NK-92 treated with Interleukin-12 subunit alpha and Interleukin-12 subunit beta, amount 100 ng/mL, for 24 hours (cell line): ENCODE measurements at places on chromosomes 2 and 18.

- peak; percentile 33 for DNase-seq
These were observed 35.1 kb upstream of the SLC14A1 start for GRCh38 chr18:45688833-45689232.

DNA sequence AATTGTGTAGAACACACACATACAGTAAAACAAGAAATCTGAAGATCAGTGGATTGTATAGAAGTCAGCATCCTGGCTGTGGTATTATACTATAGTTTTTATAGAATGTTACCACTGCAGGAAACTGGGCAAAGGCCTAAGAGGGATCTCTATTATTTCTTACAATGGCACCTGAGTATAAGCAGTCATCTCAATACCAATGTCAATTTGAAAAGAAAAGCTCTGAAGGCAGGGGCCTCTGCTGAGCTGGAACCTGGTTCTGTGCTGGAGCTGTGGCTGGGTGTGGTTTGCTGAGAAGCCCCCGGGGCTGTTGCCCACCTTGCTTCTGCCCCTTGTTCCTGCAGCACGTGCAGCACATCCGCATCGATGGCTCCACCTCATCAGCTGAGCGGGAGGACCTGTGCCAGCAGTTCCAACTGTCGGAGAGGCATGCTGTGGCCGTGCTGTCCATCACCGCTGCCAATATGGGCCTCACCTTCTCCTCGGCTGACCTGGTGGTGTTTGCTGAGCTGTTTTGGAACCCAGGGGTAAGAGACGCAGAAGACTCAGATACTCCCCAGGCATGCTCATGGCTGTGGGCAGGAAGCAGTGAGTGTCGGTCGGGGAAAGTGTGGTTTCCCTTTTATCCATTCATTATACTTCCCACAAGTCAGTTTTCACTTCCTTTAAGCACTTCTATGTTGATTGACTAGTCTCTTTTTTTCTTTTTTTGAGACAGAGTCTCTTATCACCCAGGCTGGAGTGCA lies 23.5 kb upstream of the RPL37A start:
- no peak for DNase-seq

GRCh38 chr2:64626963-64627760 lies 26.6 kb downstream of the SERTAD2 start:
- DNase-seq, result no peak

DNA sequence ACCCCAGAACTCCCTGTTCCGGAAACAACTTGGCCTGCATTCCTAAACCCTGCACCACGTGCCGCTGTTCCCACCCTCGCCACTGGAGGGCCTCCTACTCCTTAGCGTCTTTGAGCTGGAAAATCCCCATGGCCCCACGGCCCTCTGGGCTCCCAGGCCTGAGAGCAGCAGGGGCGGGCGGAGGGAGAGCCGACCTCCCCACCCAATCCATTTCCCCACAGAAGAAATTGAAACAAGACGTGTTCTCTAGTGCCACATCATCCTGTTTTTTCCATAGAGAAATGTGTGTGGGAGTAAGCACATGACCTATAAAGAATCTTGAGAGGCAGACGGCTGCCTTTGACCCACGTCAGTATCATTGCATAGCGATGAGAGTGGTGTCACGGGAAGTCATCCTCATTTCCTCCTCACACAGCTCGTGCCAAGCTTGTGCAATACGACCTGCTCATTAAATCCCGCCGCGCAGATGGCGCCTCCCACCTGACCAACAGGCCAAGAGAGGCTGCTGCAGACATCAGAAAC lies 79.2 kb downstream of the LAMA1 start:
- DNase-seq, result no peak

DNA sequence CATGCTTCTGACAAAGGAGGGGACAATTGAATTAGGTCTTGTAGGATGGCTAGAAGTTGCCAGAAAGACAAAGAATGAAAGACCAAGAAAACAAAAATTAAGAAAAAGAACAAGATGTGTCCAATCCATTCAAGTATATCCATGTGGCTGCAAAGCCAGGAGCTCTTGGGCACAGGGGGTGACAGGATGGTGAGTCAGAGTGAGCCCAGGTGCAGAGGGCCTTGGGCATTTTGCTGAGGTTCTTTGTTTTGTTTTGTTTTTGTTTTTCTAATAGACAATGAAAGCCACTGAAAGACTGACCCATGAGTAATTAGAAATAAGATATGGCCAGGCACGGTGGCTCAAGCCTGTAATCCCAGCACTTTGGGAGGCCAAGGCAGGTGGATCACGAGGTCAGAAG lies 104.6 kb upstream of the KLHL29 start:
- no peak for DNase-seq
